K562 (cell line): ENCODE measurements at places on chromosomes 1 and 21. TPM values are rescaled to one million over a fixed set of nuclear protein-coding genes. Genes with fewer than 3 reads are reported as not detected.

GRCh38 chr1:226033582-226033981, 28.9 kb upstream of the H3-3A start:
- no peak for DNase-seq

GRCh38 chr1:231866392-231867331, 240.1 kb downstream of the DISC1 start:
- peak; percentile 65 for DNase-seq

DNA sequence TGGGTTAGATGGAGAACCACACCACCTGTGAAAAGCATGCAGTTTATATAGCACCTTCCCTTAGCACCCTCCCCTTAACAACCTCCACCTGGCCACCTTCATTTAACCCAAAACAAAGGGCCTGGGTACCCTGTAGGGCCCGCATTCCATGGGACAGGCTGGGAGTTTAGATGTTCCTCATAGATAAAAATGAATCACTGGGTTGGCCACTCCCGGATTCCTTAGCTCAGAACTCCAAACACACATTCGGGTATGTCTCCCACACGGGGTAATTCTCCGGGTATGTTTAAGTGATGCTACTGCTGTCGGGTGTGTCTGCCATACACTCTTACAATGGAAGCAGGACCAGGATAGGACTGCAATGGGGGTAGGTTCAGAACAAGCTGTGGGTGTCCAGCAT, 43.9 kb upstream of the FOXO6 start:
- no peak for DNase-seq

DNA sequence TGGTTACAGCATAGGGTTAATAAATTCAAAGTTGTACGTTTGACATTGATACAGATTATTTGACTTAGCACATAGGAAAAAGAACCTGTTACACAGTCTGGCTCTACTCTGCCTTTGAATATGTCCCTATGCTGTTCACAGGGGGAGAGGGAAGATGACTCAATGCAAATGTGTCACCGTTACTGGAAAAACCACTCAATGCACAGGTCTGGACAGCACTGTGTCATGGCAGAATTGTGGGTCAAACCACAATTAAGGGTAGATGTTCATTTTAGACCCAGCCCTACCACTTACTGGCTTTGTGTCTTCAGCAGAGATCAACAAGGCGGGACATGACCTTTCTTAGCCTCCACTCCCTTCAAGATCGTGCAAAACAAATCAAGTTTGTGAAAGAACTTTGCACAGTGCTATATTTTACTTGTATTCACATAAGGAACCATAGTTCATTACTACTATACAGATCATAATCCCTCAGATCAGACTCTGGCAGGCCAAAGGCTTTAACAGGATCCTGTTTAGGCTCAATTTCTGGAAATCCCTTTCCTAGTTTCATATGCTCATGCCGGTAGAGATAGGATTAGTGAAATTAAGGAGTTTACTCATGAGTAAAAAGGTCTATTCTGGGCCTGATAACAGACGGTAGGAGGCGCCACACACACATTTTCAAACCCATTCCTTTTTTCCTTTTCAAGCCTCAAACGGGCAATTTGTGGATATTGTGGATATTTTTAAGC, 22.1 kb downstream of the EIF2D start:
- DNase-seq: peak; percentile 62

The CCDC17 gene
- 2.0 and 2.4 TPM in 2 replicates for total RNA-seq

The MYCL gene
- total RNA-seq: 19.7 and 22.0 TPM in 2 replicates

The KLF17 gene
- not detected in 2 replicates for total RNA-seq
